ENCODE measurements at places on chromosomes 3 and 15.

DNA sequence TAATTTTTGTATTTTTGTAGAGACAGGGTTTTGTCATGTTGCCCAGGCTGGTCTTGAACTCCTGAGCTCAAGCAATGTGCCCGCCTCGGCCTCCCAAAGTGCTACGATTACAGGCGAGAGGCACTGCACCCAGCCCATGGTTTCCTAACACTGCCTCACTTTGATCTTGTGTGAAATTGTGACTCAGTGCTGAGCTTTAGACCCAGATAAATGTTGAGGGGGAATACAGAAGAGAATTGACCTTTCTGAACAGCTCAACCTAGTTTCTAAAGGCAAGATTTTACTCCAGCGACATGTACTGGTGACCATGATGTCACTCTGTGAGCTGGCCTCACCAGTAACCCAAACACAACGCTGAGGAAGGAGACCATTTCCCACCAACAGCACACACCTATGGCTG lies 73.5 kb downstream of the ATP1B3 start:
- DNase-seq = no peak

GRCh38 chr3:129552287-129553050 lies 9.5 kb downstream of the H1-8 start:
- DNase-seq = no peak

GRCh38 chr3:194019398-194020165 lies 116.4 kb upstream of the HES1 start:
- no peak for DNase-seq

GRCh38 chr3:83633758-83634157 lies 1325.0 kb upstream of the CADM2 start:
- DNase-seq = no peak

DNA sequence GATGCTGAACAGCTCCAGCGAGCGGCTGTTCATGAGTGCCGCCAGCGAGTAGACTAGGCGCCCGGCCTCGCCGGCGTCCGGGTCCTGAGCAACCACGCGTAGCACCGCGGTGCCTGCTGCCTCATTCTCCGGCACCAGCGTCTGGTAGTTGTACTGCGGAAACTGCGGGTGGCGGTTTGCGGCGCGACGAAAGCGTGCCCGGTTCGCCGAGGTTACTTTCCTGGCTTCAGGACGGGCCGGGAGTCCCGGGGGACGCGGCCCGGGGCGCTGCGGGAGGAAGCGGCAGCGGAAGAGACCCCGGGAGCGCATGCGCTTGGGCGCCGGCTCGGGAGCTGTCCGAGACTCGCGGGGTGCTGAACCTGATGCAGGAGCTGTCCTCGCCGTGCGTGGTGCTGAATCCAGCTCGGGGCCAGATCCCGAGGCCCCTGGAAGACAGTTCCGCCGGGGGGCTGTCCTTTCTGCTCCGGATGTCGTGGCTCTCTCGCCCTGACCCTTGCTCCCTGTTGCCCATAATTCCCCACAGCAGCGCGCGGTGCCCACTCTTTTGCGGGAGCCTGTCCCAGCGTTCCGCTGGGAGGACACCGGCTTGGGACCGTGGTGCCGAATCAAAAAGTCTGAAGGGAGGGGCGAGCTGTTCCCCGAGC lies 1.1 kb downstream of the CELSR3 start:
- peak; percentile 55 for DNase-seq

DNA sequence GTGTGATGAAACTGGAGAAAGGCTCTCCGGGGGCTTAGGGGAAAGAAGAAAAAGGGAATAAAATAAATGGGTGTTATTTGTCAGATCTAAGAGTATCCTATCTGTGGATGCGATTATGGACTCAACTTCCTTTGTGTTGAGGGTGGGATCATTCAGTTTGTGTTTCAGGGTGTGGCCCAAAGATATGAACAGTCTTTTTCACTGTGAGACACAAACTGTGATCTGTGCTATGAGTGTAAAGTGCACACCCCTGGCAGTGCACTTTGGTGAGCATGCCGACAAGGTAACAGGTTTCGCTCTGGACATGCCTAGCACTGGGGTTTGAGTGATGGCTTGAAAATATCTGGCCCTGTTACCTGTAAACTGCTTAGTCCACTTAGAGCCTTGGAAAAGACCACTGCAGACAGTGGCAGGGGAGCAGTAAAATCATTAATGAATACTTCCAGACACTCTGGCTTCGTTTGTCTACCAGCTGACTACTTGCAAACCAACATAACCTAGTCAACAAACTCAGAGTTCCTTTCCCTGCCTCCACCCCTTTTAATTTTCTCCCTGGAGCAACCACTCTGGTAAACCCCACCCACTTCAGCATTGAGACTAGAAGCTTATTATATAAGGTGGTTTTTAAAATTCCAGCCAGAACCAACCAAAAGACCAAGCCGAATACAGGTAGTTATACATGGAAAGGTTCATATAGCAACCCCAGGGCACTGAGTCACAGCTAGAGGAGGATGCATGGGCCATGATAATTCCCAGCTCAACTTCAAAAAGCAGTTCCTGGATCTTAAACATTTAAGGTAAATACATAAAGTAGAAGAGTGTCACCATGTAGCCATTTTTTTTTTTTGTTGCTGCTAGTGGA lies 55.1 kb downstream of the TAMM41 start:
- no peak for DNase-seq

DNA sequence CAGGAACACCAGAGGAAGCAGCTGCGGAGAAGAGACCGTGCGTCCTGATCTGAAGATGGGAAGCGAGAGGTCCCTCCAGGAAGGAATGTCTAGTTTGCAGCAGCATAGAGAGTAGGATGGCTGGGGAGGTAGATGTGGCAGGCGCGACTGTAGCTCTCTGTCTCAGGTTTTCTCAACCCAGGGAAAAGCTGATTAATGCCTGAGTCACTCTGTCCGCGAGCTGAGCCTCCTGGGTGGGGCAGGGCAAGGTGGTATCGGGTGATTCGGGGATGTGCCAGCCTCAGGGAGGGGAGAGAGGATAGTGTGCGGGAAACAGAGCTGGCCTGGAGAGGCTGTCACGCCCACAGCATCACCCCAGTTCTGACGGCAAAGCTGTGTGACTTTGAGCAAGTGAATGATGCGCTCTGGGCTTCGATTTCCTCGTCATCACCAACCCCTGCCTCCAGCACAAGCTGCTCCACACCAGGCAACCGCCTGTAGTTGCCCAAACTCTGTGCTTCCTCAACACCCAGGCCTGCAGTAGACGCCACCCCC lies 28.4 kb downstream of the CPN2 start:
- peak; percentile 71 for DNase-seq

DNA sequence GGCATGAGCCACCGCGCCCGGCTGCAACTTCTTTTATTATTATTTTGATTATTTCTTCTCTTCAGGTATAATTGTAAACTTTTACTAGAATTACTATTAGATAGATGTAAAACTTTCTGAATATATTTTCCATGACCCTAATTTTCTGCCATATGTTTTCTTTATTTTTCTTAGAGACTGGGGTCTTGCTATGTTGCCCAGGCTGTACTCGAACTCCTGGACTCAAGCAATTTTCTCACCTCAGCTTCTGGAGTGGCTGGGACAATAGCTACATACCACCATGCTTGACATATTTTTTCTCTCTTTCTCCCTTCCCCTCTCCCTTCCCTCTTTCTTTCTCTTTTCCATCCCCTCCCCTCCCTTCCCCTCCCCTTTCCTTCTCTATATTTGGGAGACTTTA lies 29.6 kb upstream of the CHST2 start:
- no peak for DNase-seq

DNA sequence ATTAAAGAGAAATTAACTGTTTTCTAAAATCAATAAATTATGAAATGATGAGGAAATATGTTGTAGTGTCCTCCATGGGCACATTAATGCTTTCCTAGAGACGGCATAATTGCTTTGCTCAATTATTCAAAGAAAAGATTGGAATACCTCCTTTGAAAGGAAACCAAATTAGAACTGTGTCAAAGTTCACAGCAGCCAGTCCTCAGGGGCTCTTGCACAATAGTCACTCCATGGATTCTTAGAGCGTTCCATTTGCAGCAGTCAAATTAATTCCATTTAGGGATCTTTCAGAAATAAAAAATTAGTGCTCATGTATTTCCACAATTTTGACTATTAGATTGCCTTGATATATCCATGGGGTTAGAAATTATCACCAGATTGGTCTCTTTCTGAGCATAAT lies 841.6 kb upstream of the DPPA4 start:
- no peak for DNase-seq

DNA sequence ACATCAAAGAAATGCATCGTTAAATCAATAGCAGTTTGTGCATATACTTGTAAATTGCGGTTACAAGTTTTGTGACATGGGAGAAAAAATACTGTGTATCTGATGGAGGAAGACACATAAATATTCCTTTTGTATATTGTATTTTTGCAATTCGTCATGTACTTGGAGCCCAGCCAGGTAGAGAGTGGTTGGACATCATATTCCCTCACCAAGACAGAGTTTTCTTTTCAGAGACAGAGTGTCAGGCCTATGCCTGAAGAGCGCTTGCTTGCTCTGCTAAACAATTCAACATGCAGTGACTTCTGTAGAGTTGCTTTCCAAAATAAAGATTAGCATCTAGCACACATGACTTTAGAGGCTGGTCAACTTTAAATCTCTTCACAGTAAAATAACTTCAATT lies 24.8 kb upstream of the MEIS2 start:
- peak; percentile 62 for DNase-seq

GRCh38 chr15:66862111-66862939 lies 160.3 kb downstream of the SMAD6 start:
- peak; percentile 59 for DNase-seq

DNA sequence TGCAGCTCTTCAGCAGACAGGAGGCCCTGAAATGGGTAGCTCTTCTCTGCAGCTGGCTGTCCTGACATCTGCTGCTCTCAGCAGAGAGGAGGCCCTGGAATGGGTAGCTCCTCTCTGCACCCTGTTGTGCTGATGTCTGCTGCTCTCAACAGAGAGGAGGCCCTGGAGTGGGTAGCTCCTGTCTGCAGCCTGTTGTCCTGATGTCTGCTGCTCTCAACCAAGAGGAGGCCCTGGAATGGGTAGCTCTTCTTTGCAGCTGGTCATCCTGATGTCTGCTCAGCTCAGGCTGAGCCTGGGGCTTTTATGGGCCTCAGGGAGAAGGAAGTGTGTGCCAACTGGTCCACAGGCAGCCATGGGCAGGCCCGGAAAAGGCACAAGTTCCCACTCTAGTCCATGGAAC lies 66.6 kb downstream of the PIK3CB start:
- no peak for DNase-seq

- DNase-seq = peak; percentile 46
Measured at GRCh38 chr3:10408680-10409079, 87.8 kb upstream of the SEC13 start.

- DNase-seq = peak; percentile 38
Measured at GRCh38 chr15:94306700-94307650, 75.6 kb downstream of the MCTP2 start.

DNA sequence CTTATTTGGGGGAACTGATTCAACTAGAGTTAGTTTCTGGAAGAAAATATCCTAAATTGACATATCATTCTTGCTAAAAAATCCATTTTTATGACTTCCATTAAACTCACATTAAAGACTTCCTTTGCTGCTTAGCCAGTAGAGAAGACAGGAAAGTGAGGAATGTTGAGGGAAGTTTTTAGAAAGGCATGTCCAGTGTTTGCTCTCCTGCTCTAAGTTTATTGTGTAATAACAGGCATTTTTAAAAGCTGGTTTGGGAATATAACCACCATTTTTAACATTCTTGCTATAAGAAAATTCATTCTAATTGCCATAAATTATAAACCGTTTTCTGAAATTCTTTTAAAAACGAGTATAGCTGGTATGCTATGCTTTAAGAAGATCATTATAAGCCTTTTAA lies 428.0 kb downstream of the RAP2B start:
- DNase-seq = peak; percentile 35

DNA sequence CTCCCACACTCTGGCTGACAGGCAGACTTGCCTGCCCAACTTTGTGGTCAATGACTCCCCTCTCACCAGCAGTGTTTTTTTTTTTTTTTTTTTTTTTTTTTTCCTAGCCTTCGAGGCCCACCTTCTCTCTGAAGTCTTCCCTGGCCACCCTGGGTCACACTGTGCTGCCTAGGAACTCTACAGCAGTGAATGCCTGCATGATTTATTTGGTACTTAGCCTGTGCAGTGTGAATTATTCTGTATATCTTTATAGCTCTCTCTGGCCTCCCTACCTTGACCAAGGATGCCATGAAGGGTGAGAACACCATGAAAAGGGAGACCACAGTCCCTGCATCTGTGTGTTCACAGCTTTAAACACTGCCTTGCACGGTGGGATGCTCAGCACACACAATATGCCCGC lies 141.6 kb downstream of the CLSTN2 start:
- DNase-seq = no peak

- peak; percentile 3 for DNase-seq
Measured at GRCh38 chr3:56347219-56347871, 120.9 kb downstream of the ERC2 start.

GRCh38 chr3:119571688-119572087 lies 7.6 kb upstream of the ADPRH start:
- no peak for DNase-seq

DNA sequence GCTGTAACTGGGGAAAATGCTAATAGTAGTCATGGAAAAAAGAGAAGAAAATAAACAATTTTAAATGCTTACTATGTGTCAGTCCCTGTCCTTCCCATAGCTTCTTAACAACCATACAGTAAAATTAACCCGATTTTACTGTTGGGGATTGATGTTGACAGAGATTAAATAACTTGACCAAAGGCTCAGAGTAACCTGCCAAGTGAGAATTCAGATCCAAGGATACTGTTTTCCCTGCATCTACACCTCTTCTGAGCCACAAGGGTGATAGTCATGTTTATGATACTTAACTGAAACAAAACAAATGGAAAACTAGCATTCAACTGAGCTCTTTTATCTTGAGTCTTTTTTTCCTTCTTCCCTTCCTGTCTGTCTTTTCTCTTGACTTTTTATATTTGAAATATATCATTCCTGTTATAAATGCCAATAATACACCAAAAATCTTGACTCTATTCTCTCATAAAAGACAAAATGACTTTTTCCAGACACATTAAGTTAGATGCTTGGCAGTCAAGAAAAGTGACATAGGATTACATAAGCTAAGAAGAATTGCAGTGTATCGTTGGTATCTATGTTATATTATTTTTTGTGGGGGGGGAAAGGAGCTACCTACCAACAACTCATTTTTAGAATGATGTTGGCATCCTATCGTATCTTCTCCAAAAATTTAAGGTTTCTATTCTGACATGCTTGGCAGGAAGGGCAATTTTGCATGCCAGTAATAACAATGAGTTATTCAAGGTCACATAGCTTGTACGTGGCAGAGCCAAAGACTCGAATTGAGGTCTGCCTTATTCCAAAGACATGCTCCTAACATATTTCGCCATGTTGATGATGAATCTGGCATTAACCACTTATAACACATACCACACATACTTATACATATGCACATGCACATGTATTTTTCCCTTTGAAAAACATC lies 306.6 kb upstream of the KCNH8 start:
- DNase-seq = no peak

All from EH (cell line).